Psoas muscle (tissue), 8 donors: ENCODE measurements at places on chromosomes 4 and X.
A peak's percentile ranks its signal among the peaks of the same experiment; 100 is the strongest.

DNA sequence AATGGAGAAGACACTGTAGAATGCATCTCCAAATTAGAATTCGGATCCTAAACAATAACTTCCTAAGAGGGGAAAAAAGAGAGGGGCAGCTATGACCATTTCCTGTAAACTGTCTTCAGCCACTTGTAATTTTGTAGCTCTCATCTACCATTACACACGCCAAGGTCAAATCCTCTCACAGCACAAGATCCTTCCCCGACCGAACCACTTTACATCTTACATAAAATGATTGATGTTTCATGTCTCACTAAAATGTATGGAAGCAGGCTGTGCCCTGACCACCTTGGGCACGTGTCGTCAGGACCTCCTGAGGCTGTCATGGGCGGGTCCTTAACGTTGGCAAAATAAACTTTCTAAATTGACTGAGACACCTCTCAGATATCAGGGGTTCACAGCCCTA is 24.1 kb upstream of the PBDC1 start:
- DNase-seq, result peak; percentile 34

GRCh38 chrX:38717871-38718270 is 83.4 kb upstream of the MID1IP1 start:
- no peak for DNase-seq

- DNase-seq, result no peak
Observed at GRCh38 chr4:169907705-169908104, 118.5 kb downstream of the MFAP3L start.

- no peak for DNase-seq
Observed at GRCh38 chrX:42900947-42901346, 123.0 kb upstream of the PPP1R2C start.

- DNase-seq, result no peak
Observed at GRCh38 chr4:107125496-107125895, 89.4 kb upstream of the DKK2 start.

- DNase-seq, result no peak
Observed at GRCh38 chr4:36614011-36614410, 332.6 kb downstream of the DTHD1 start.

- DNase-seq, result no peak
Observed at GRCh38 chr4:153348006-153348405, 3.5 kb downstream of the MND1 start.

GRCh38 chr4:22874334-22874912 is 181.7 kb downstream of the GBA3 start:
- no peak for DNase-seq

DNA sequence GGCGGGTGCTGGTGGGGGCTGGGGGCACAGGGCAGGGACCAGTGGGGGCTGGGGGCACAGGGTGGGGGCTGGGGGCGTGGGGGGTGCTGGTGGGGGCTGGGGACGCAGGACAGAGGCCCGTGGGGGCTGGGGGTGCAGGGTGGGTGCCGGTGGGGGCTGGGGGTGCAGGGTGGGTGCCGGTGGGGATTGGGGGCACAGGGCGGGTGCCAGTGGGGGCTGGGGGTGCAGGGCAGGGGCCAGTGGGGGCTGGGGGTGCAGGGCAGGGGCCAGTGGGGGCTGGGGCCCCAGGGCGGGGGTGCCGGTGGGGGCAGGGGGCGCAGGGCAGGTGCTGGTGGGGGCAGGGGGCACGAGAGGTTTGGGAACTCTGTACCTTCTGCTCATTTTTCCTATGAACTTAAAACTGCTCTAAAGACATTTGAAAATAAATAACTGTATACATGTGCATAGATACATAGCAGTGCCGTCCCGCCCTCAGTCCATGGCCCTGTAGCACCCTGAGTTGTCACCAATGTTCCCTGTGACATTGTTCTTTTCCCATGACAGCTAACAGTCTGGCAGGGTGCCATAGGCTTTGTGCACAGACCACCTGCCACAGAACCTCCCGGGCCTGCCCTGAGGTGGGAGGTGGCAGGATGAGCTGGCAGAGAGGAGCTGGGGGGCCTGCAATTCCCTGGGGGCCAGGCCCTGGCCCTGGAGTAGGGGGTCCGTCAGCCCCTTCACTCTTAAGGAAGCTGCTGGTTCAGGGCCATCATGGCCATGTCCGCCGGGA is 35.6 kb upstream of the ADRA2C start:
- DNase-seq, result no peak

DNA sequence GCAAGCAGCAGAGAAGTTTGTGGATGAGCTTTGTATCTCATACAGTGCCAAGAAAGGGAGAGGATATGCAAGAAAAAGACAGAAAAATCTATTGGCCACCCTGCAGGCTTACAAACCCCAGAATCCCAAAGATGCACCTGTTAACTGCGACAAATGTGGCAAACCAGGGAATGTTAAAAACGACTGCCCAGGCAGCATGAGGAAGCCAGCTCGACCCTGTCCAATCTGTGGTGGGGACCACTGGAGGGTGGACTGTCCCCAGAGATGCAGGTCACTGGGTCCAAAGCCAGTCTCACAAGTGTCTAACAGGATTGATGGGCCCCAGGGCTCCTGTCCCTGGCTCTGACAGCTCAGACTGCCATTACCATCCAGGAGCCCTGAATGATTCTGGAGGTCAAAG is 12.9 kb upstream of the COL25A1 start:
- no peak for DNase-seq

- DNase-seq, result no peak
Observed at GRCh38 chr4:18213576-18214198, 192.1 kb upstream of the LCORL start.

DNA sequence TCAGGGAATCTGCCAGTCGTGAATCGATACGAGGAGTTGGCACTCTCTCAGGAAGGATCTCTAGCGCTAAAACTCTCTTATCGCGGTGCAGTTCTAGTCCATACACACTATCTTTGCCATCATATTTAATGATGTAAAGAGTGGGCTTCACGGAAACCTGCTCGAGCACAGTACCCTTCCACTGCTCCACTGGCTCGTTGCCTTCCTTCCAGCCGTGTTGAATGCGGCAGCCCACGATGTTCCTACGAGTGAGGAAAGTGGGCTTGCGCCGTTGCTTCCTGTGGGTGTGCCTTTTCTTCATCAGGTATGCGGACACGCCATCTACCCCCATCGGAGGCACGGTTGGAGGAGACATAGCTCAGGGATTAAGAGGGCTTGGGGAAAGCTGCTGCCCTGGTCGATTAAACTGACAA is 661 bp downstream of the SPIN4 start:
- DNase-seq, result no peak

DNA sequence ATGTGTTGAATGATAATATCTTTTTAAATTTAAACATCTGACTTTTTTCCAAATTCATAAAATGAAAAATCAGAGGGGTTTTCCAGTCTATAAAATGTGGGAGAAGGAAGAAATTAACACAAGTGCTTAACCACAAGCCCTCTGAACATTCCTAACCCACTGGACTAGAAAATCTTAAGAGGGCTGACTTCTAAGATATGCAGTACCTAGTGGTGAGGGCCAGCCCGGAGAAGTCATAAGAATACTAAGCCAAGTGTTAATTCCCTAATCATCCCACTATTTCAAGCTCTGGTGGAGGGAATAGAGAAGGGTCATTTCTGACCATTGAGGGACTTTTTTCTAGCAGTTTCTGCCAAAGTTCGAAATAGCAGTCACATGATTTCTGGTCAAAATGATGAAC is 86.9 kb upstream of the NEIL3 start:
- DNase-seq, result no peak

GRCh38 chr4:73901031-73901430 is 31.8 kb downstream of the CXCL1 start:
- DNase-seq, result no peak

GRCh38 chr4:3655963-3656362 is 110.2 kb upstream of the ADRA2C start:
- no peak for DNase-seq

DNA sequence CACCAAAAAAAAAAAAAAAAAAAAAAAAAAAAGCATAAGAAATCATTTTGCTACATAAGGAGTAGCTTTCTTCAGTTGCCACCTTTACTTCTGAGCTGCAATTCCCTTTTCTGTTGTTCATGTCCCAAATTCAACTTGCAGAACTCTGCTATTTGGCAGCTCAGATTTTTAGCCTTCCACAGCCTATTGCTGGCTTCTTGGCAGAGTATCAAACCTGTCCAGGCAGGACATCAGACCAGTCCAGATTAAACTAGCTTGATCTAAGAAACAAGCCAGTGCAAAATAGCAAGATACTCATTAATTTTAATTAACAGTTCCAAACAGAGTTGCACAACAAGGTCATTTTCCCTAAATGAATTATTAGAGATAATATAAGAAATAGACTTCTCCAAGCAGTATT is 123.6 kb upstream of the NR3C2 start:
- DNase-seq, result no peak

DNA sequence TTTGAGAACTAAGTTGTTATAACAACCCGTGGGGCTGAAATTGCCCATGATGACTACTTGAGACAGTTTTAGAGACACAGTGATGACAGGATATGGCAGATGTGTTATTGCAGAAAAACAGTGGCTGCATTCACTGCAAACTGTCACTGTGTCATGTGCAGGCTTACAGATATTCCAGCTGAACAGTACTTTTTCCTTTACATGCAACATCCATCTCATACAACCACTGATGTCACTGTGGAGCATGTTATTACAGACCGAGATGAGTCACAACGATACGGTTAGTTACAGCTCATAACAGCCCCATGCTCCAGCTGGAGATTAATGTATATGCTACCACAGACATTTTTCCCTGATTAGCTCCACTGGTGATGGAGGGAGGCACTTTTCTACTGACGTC is 207.4 kb downstream of the TMA16 start:
- no peak for DNase-seq

- DNase-seq, result peak; percentile 72
Observed at GRCh38 chrX:136754651-136755050, 26.1 kb downstream of the ARHGEF6 start.

DNA sequence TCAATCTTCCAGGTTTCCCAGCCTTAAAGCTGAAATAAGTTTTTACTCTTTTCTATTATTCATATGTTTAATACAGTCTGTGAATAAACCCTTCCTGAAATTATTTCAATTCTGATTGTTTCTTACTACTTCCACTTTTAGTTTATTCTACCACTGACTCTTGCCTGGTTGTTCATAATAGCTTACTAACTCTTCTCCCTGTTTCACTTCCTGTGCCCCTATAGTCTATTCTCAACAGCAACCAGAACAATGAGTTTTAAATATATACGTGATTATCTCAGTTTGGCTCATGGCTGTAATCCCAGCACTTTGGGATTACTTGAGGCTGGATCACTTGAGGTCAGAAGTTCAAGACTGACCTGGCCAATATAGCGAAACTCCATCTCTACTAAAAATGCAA is 408.0 kb upstream of the SPOCK3 start:
- DNase-seq, result no peak

DNA sequence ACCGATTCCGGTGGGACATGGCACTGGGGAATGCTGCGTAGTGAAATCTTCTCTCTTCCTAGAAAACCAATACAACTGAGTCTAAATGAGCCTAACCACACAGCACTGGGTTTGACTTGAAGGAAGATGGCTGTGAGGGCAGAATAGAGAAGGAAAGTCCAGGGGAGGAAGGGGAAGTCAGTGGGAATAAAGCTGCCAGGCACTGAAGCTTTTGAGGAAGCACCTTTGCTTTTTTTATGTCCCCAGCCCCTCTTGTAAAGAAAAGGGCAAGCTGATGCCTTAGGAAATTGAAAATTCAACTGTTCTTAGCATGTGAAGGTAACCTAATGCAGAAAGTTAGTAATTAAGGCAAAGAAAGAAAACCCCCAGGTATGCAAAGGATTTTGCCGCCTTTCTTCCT is 20.6 kb downstream of the MED28 start:
- no peak for DNase-seq

GRCh38 chr4:10442976-10443375 is 14.2 kb downstream of the ZNF518B start:
- no peak for DNase-seq

GRCh38 chr4:147678106-147678505 is 5.9 kb downstream of the PRMT9 start:
- DNase-seq, result no peak

DNA sequence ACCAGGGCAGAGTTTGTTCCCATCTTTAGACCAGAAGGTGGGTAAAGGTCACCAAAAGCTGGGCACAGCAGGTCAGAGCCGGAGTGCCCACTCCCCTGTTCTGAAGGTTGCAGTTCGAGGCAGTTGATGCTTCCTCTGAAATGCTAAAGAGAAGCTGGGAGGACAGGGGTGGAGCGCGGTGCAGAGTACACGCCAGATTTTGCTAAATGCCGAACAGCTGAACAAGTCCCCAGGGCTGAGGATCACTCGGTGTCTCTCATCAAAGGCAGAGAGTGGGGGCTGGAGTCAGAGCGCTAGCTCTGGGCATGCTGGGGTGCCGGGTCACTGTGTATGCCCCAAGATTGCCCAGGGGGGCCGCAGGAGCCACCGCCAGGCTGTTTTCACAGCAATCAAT is 197.0 kb downstream of the BCOR start:
- no peak for DNase-seq

- no peak for DNase-seq
Observed at GRCh38 chrX:132119821-132120515, 7.9 kb downstream of the FRMD7 start.

DNA sequence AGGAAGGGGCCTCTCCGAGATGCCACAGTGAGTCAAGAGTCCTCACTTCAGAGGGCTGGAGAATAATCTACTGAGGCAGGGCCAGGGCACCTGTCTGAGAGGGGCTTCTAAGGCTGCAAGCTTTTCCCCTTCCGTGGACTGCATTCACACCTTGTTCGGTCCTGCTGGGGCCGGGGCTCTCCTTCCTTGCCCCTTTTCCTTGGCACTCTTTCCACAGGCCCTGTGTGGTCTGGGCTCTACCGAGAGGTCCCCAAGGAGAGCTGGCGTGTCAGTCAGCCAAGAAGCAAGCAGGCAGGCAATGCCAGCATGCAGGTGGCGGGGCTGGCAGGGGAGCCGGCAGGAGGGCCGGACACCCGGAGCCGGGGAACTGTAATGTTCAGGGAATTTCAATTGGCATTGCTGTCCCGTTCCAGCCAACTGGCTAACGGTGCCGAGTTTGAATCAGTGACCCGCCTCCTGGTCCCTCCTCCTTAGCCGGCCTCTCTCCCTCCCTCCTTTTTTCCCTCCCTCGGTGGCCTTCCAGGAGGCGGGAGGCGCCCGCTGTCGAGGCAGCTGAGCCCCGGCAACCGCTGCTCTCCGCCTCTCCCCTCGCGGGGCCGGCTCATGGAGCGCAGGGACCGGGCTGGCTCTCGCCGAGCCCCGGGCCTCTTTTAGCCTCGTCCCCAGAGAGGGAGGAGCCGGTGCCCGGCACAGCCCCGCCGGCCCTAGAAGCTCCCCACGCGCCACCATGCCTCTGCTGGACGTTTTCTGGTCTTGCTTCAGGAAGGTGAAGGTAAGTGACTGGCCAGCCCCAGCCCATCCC is at the start of gene STARD8:
TSS of gene STARD8 (plus strand) at position 511 of the 802 bp plus-strand sequence. CDS start at position 728, 217 bp downstream.
- peak; percentile 57 for DNase-seq

DNA sequence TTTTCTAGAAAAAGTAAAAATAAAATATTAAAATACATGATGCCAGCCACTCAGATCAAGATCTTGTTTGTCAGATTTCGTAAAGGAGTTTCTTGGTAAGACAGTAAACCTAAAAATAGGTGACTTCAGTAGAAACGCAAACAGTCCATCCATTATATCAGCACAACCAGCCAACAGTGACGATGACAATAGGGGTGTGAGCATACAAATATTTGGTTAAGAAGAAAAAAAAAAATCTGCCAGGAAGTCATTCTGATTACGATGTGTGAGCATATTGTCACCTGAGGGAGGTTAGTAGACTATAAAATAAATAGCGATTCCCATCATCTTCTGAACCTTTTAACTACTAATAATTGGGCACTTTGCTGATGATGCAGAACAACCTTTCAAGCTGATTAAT is 37.6 kb downstream of the SLC7A11 start:
- no peak for DNase-seq

- DNase-seq, result no peak
Observed at GRCh38 chrX:11137543-11138139, 26.5 kb downstream of the HCCS start.

GRCh38 chrX:119015407-119016237 is 41.2 kb downstream of the LONRF3 start:
- DNase-seq, result peak; percentile 72

GRCh38 chr4:11636551-11636950 is 207.9 kb upstream of the HS3ST1 start:
- no peak for DNase-seq
